ENCODE measurements at places on chromosomes 13 and 19.

DNA sequence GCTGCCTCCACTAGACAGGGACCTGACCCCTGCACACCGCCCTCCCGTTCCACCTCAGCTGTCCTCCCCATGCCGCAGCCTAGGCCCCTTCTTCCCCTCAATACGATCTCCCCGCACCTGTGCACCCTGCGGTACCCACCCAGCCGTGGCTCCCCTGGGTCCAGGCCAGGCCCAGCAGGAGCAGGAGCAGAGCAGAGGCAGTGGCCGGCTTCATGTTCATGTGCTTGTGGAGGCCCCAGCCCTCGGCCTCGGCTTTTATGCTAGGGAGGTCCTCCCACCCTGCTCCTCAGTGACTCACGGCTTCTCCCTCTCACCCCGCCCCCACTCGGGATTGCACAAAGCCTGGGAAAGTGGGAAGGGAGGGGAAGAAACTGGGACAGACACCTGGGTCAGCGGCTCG is 11.4 kb upstream of the KRTDAP start:
- DNase-seq = no peak

GRCh38 chr19:41863209-41863931 is 3.3 kb downstream of the RPS19 start:
- no peak for DNase-seq

GRCh38 chr13:32023698-32024097 is 7.9 kb upstream of the FRY start:
- DNase-seq = no peak

DNA sequence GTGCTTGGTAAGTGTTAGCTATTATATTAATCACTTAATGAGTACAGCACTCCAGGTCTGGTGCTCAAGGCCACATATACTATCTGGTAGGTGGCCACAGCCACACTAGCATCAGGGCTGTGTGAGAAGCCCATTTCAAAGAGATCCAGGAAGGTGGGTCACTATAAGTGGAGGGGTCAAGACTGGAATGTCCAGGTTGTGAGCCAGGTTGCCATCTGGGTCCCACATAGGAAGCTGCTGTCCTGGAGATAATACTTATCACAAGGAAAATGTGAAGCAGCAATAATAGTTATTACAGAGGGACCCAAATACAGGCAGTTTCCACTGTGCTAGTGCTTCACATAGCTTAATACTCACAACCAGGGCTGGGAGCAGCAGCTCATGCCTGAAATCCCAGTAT is 13.1 kb downstream of the C19orf47 start:
- DNase-seq = no peak

DNA sequence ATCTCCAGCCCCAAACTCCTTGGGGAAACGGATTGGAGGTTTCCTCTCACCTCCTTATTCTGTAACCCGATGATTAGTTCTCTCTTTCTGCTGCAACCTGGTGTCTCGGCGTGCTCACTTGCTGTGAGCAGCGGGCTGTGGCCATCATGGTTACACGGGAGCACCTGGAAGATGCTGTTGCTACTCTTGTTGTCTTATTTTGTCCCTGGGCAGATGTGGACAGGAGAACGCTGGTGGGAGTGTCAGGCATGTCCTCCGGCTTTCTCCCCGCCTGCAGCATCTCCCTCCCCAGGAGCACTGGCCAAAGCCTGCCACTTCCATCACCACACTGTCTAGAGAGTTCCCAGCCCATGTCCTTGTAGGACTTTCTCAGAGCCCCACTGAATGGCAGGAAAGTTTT is 211.8 kb upstream of the ZNF536 start:
- no peak for DNase-seq

- DNase-seq = no peak
Observed at GRCh38 chr19:35249848-35250711, 1.3 kb downstream of the LSR start.

- no peak for DNase-seq
Observed at GRCh38 chr13:50901701-50902100, 7.9 kb upstream of the RNASEH2B start.

GRCh38 chr13:70896136-70896535 is 787.9 kb upstream of the KLHL1 start:
- DNase-seq = no peak

DNA sequence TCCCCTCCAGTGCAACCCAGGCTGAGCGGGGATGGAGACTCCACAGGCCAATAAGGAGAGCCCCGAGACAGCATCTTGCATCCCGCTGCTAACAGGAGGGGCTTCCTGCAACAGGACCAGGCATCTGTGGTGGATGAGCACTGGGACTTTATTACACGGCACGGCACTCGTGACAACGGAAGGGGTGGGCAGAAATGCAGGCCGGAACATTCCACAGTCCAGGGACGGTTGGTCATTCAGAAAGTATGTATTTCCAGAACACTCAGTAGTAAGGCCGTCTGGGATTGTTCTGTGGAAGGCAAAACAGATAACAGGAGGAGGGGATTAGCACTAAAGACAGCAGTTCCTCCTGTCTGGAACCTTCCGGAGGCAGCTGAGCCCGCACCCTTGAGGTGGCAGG is 3.3 kb upstream of the TM6SF2 start:
- DNase-seq = no peak

GRCh38 chr19:45637890-45638667 is 1.1 kb downstream of the EML2 start:
- no peak for DNase-seq

DNA sequence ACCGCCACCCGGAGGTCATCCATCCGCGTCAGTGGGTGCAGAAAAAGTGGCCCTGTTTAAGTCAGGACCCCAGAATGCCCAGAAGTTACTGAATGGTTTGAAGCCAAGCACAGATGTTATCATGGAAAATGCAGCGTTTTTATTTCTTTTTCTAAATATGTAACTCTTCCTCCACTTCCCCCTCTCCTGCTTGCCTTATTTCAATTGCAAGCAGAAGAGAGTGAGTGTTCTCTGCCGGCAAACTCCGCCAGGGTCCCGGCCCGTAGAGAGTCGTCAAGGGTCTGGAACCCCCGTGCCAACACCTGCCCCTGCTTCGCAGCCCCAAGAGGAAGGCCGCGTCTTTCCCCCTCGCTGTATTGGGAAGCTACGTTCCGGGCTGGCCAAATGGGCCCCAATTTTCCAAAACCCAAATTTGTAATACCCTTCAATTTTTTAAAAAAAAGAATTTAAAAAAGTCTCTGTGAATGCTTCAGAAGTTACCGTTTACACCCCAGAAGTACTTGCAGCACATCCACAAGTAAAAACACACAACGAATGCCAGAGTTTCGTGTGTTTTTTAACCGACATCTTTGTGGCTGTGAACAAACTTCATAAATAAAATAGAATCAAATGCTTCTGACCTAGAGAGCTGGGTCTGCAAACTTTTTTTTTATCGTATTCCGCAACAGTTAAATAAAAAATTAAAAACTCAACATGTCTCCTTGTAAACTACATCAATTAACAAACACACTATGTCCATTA is 712 bp upstream of the PDX1 start:
- no peak for DNase-seq

DNA sequence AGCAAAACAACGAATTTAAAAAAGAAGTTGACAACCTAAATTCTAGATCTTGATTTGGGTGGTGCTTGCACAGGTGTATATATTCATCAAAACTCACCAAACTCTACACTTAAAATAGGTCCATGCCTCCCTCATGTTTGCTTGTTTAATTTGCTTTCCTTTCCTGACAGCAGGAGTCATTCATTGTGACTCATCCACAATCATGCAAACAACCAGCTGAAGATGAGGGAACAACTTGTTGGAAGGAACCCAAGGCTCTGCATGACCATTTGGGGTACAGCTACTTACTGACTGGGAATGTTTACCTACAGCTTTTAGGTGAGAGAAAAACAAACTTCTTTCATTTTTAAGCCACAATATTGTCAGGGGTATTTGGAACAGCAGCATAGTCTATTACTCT is 96.6 kb downstream of the RXFP2 start:
- DNase-seq = no peak

DNA sequence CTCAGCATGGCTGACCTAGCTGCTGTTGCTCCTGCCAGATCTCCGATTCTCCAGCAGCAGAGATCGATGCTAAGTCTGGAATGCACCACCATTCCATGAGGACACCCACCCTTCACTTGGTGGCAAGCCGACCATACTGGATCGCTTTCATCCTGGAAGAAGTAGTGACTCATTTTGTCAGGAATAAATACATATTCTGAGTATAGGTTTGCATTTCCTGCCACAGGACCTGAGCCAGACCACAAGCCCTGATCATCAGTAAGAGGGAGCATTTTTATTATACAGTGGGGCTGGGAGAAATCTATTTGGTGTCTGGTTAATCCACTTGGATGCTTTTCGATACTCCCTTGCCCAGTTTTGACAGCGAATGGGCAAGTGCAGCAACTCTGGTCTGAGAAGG is 10.9 kb upstream of the KCTD15 start:
- no peak for DNase-seq

GRCh38 chr13:51122868-51123566 is 11.9 kb upstream of the C13orf42 start:
- no peak for DNase-seq

GRCh38 chr13:98706446-98707110 is 45.9 kb downstream of the SLC15A1 start:
- no peak for DNase-seq
